Fibroblast of lung (primary cell): ENCODE measurements at places on chromosomes 2 and 18. TPM values are rescaled to one million over a fixed set of nuclear protein-coding genes. Genes with fewer than 3 reads are reported as not detected.

- no peaks in the 10 kb centered on the region for H3K27me3 ChIP-seq
- no peaks in the 10 kb centered on the region for H3K36me3 ChIP-seq
- peak; percentile 83 for DNase-seq
- H3K27ac ChIP-seq = peak within 1 kb of the TSS; percentile 94
These were observed at the start of gene ELAC1 for GRCh38 chr18:50967714-50968661. Gene ELAC1, plus strand, starts transcription at chr18:50968040. Its CDS starts 6,365 bp downstream, at chr18:50974405.

DNA sequence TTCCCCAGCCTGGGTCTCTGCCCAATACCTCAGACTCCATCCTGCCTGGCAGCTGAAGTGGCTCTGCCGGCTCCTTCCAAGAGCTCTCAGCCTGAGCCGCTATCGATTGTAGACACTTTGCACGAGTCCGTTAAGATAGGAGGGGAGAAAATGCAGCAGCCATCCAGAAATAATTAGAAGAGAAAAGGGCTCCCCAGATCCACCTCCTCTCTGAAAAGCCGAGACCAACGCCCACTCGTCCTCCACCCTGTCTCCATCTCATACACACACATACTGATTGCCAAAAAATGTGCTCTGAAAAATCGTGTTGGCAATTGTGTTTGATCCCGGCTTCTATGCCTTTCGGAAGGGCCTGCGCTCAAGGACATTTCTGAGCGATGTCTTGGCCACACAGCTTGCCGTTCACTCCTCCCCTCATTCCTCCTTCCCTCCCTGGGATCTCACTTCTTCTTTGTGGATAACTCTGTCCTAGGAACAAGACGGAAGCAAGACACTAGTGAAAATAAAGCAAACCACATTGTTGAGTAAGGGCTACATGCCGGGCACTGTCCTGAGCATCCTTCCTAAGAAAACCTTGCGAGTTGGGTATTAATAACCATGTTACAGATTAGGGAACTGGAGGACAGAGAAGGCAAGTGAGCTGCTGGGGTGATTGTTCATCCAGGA, 372.8 kb upstream of the MYT1L start:
- H3K4me1 ChIP-seq = no peaks in the 10 kb centered on the region
- DNase-seq = no peak
- no peak overlapping the region for H3K4me3 ChIP-seq
- no peaks in the 10 kb centered on the region for H3K27me3 ChIP-seq

DNA sequence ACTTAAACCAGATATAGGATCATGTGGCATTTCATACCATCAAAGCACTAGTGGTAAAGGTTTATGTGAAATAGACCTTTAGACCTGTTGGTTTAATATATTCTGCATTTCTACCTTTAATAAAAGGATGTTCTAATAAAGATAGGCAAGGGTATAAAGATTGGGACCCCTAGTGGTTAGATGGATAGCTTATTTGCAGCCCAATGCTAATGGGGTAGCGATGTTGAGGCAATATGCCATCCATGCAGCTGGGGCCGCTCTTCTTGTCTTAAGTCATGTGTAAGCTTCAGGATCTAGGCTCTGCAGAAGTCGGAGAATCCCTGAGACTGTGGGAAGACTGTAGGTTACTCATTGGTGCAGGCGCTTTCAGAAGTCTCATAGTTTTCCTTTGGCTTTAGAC, 114.9 kb downstream of the ICOS start:
- H3K4me1 ChIP-seq = no peaks in the 10 kb centered on the region
- no peak overlapping the region for H3K4me3 ChIP-seq
- H3K36me3 ChIP-seq = no peaks in the 10 kb centered on the region
- DNase-seq = no peak
- H3K27me3 ChIP-seq = no peaks in the 10 kb centered on the region

DNA sequence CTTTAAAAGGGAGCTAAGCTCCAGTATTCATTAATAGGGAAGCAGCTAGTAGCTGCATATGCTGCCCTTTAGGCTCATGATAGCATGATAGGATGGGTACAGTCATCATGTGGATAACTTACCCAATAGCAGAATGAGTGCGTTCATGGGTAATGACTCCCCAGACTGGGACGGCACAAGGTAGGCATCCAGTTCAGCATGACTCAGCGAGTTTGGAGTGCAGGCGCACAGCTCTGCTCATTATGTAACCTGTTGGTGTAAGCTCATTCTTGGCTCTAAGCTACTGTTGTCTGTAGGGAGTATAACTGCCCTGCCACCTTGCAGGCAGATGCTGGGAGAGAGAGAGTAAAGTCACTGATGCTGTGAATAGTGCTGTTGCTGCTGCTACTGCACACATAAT, 209.2 kb upstream of the SYT4 start:
- H3K4me3 ChIP-seq = no peak overlapping the region
- no peaks in the 10 kb centered on the region for H3K36me3 ChIP-seq
- DNase-seq = peak; percentile 1
- H3K27ac ChIP-seq = no peak overlapping the region

- DNase-seq = no peak
- H3K27me3 ChIP-seq = no peaks in the 10 kb centered on the region
- H3K27ac ChIP-seq = no peak overlapping the region
- no peaks in the 10 kb centered on the region for H3K36me3 ChIP-seq
- H3K4me3 ChIP-seq = no peak overlapping the region
- H3K4me1 ChIP-seq = no peaks in the 10 kb centered on the region
These were observed 134.5 kb upstream of the EPB41L3 start for GRCh38 chr18:5678278-5678677.

- H3K27me3 ChIP-seq = no peaks in the 10 kb centered on the region
- no peak overlapping the region for H3K27ac ChIP-seq
- no peaks in the 10 kb centered on the region for H3K4me1 ChIP-seq
- H3K36me3 ChIP-seq = no peaks in the 10 kb centered on the region
These were observed 370.7 kb upstream of the MEX3C start for GRCh38 chr18:51568151-51568550.

DNA sequence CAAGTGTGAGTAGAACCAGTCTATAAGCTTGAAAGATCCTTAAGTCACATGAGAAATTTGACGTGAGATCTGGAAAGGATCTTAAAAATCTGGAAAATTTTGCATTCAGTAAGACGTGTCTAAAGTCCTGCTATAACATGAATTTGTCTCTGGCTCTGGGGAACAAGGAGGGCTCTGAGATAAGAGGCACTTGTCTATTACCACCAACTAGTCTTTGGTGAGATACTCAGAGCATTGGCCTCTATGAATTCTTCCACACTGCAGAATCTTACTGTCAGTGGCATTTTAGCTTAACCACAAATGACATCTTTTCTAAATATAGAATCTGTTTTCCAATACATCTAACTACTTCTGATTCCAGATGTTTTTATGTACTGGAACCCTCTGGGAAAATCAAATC, 1504.5 kb downstream of the DPP10 start:
- H3K27me3 ChIP-seq = no peaks in the 10 kb centered on the region
- H3K4me1 ChIP-seq = no peaks in the 10 kb centered on the region
- H3K27ac ChIP-seq = no peak overlapping the region
- no peak overlapping the region for H3K4me3 ChIP-seq
- no peak for DNase-seq

DNA sequence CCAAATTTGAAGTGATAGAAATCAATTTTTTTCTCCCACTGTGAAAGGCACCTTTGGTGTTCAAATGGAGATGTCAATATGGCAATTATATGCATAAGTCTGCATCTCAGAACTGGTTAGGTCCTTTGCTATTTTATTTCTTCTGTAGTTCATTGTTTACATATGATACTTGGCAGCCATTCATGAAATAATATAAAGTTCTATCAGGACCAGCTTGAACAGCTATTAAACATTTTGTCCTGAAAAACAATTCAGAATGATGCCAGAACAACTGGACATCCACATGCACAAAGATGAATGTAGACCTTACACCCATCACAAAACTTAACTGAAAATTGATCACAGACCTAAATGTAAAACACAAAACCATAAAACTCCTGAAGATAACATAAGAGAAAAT, 41.8 kb upstream of the ARHGAP28 start:
- H3K27ac ChIP-seq = no peak overlapping the region
- no peak overlapping the region for H3K4me3 ChIP-seq
- no peaks in the 10 kb centered on the region for H3K27me3 ChIP-seq

DNA sequence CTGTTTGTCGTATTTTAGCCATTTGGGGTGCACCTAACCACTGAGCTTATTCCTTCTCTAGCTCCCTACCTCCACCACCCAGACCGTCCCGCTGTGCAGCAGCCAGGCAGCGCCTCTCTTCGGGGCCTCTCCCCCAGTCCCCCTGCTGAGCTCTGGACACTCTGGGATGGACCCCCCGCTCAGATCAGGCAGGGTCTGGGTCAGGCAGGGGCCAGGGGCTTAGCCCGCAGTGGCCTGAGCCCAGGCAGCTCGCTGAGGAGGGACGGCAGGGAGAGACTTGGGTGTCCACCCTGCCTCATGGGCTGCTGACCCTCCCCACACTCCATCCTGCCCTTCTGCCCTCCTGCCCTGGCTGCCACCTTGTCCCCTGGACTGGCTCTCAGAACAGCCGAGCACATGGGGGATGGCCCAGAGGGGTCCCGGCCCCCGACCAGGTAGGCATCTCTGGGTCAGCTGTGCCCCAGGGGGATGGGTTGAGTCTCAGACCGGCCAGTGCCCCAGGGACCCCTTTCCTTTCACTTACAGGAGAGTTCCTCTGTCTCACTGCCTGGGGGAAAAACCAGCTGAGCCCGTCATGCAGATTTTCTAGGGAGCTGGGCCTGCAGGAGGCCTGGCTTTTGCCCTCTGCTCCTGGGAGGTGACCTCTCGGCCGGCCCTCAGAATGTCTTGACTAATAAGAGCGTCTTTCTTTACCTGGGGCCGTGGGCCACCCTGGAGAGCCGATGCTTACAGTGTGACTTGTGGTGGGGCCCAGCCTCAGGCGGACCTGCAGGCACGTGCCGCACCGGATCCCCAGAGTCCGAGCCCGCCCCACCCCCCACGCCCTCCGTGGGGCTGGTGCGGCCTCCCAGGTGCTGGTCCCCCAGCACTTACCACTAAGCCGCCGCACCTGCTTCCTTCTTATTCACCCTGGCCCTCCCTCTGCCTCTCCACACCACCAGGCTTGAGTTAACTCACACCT, 22.8 kb upstream of the PXDN start:
- no peaks in the 10 kb centered on the region for H3K4me1 ChIP-seq
- H3K36me3 ChIP-seq = no peaks in the 10 kb centered on the region
- H3K27ac ChIP-seq = no peak overlapping the region
- no peak overlapping the region for H3K4me3 ChIP-seq

DNA sequence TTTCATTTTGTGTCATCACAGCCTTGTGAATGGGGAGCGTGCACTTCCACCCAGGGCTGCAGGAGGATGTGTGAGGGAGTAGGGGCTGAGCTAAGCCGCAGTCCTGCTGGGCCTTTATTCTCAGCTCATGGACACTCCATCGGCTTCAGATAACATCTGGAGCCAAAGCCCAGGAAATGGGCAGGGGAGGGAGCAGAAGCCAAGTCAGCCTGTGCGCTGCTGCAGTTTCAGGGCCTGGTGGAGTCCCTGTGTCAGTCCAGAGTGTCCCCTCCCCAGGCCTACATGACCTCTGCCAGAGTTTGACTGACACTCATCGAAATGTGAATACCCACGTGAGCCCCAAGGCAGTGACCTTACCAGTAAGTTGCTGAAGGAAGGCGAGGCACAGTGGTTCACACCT, 242.2 kb downstream of the LOXHD1 start:
- H3K36me3 ChIP-seq = no peaks in the 10 kb centered on the region
- H3K4me1 ChIP-seq = no peaks in the 10 kb centered on the region
- H3K4me3 ChIP-seq = no peak overlapping the region
- no peak overlapping the region for H3K27ac ChIP-seq
- H3K27me3 ChIP-seq = no peaks in the 10 kb centered on the region

The ASPRV1 gene
- total RNA-seq = 0.26 and 0.33 TPM in 2 replicates

The PROC gene
- not detected in 2 replicates for total RNA-seq

The SDC1 gene
- 17.5 and 56.8 TPM in 2 replicates for total RNA-seq

The GNAL gene
- 0.50 and 0.77 TPM in 2 replicates for total RNA-seq

The SLC38A11 gene
- total RNA-seq = 0.26 and 0.50 TPM in 2 replicates

The AMER3 gene
- total RNA-seq = not detected in 2 replicates
